ENCODE measurements at places on chromosomes 2 and 18.
A peak's percentile ranks its signal among the peaks of the same experiment; 100 is the strongest.

- no peak for DNase-seq
These were observed 111.8 kb upstream of the STON1 start for GRCh38 chr2:48417856-48418838.

DNA sequence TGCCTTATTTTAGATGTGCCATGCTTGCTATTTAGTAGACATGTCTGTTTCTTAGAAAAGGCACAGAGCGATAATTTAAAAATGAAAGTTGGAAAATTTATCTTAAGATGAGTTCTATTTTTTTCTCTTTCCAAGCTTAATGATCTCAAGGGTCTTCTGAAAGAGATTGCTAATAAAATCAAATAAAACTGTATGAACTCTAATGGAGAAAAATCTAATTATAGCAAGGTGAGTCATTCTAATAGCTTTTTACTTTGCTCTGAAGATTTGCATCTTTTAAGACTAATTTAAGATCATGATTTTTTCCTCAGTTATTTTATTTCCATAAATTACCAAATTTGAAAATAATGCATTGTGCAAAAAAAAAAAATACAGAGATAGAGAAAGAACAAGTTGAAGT lies 36.1 kb upstream of the SPP2 start:
- no peak for DNase-seq

DNA sequence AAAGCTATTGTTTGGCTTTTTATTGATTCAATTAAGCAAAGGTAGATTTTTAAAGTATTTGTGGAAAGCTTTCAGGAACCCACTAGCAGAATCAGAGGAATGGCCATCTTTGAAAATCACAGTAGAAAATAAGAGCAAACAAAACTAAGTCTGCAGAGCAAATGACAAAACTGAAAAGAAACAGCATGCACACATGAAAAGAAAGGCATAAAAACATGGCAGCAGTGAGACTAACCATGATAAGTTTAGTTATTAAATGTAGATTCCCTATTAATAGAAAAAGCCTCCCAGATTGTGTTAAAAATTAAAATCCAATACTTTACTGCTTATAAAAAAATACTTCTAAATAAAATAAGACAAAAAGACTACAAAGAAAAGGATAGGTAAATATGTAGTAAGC lies 9.1 kb upstream of the TLK1 start:
- no peak for DNase-seq

- no peak for DNase-seq
These were observed 233.3 kb downstream of the FAM210A start for GRCh38 chr18:13493079-13493478.

- DNase-seq = no peak
These were observed 8.1 kb downstream of the EMILIN2 start for GRCh38 chr18:2854875-2855274.

GRCh38 chr2:153953761-153954160 lies 82.0 kb downstream of the GALNT13 start:
- no peak for DNase-seq

- DNase-seq = no peak
These were observed 1.9 kb downstream of the YES1 start for GRCh38 chr18:809985-810642.

DNA sequence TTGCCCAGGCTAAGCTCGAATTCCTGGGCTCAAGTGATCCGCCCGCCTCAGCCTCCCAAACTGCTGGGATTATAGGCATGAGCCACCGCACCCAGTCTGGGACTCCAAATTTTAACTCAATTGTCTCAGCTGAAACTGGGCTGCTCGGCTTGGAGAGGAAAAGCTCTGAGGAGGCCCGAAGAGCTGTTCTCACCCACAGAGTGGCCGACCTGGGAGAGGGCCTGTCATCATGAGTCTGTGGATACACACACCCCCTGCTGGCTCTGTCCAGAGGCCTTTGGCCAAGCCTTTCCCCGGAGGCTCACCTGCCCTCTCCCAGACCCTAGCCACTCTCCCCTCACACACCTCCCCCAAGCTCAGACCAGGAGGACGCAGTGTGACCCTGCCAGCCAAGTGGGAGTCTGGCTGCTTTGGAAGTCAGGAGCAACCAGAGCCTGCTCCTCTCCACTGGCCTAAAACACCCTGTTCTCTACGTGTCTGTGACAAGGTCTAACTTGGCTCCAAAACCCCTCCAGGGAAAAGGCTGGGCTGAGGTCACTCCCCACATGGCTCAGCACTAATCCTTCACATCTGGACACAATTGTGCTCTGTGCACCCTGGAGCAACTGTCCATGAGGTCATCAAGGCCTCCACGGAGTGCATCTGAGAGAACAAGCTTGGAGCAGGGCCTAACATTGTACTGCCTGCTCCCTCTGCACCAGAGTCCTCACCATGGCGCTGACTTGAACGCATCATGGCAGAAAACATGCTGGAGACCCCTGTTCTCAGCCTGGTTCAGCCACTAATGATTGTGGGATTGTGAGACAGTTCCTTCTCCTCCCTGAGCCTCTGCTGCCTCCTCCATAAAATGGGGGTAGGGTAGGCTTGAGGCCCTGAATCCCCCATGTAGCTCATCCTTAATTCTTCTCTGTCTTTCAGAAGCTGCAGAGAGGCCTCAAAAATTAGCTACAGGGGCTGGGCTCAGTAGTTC lies 49.9 kb upstream of the RAB6C start:
- peak; percentile 91 for DNase-seq

DNA sequence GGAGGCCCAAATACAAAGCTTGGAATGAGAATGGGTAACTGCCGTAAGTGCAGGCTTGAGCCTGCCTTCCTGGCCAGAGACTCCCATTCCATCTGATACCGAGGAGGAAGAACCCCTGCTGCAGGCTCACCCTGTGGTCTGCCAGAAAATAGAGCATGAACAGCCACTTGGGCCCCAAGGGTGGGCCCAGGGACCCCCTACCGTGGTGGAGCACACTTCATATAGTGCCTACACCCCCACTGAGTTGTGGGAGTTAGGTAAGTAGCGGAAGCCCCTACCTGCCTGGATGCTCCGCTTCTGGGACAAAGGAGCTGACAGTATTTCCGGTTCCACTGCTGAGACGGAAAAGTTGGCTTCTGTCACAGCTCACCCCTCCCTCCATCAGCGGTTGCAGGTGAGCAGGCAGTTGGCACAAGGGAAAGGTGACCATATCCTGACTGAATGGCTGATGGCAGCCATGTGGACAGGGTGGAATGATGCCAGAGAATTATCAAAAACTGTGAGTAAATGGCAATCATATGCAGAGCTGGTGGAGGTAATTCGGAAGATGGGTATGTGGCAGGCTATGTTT lies 11.5 kb upstream of the C2orf42 start:
- DNase-seq = no peak

GRCh38 chr2:168738062-168738461 lies 64.4 kb upstream of the NOSTRIN start:
- peak; percentile 36 for DNase-seq

GRCh38 chr18:62720048-62720447 lies 4.7 kb downstream of the PHLPP1 start:
- DNase-seq = no peak

- no peak for DNase-seq
These were observed 64.0 kb downstream of the TBR1 start for GRCh38 chr2:161480123-161480522.

GRCh38 chr18:60421356-60422118 lies 49.0 kb upstream of the MC4R start:
- no peak for DNase-seq

- no peak for DNase-seq
These were observed 1067.4 kb downstream of the LRP1B start for GRCh38 chr2:141063406-141063805.

DNA sequence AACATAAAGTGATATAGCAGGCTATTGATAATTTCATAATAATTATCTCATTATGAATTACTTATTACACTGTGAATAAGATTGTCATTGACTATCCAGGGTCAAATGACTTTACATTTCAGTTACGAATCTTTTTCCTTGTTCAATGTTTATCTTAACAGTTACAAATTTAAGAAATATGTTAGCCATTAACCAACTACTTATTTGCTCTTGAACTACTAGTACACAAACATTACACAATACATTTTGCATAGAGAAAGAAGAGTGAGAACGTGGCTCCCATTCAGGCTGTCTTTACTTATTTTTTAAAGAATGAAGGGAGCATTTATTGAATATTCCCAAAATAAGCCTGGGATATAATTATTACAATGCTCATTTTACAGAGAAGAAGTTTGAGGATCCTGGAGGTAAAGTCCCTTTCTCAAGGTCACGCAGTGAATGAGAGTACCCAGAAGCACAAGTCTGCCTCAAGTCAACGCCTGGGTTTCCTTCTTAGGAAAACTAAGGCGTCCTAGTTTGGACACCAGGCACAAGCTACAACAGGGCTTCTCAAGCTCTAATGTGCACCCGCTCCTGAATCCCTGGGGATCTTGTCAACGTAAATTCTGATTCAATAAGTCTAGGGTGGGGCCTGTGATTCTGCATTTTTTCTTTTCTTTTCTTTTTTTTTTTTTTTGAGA lies 164.2 kb downstream of the FIGN start:
- no peak for DNase-seq

GRCh38 chr2:109210431-109211200 lies 81.6 kb downstream of the SH3RF3 start:
- DNase-seq = no peak

DNA sequence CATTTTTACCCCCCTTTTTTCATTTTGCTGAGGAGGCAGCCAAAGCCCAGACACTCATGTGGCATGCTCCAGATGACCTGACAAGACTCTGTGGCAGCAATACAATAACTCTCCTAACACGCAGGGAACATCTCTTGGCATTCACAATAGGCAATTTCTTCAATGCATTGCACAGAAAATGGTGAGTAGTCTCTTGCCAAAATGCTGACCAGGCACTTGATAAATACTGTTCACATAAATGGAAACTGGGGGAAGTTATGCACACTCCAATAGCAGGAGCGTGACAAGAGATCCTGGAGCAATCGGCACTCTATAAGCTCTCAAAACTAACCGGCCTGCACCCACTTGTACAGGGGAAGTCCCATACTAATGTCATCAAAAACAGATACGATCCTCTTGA lies 66.3 kb downstream of the NBAS start:
- peak; percentile 4 for DNase-seq

GRCh38 chr18:6591491-6591890 lies 138.0 kb upstream of the ARHGAP28 start:
- no peak for DNase-seq

- no peak for DNase-seq
These were observed 100.2 kb downstream of the DYNC1I2 start for GRCh38 chr2:171787333-171788072.

- no peak for DNase-seq
These were observed 49.2 kb downstream of the BCL2L11 start for GRCh38 chr2:111169924-111170323.

DNA sequence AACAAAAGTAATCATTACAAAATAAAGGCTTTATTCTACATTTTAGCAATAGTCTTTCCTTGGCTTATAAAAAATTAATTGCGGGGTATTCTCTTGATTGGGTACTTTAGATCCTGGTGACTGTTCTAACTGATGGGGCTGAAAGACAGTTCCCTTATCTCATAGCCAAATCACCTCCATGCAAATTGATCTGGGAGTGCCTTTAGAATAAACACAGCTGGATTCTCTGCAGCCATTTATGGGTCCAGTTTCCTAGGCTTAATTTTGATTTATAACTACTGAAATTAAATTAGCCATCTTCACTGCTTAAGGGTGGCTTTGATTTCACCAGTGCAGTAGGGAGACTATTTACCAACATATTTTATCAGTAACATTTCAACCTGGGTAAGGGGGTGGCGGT lies 337.1 kb downstream of the NRXN1 start:
- no peak for DNase-seq

DNA sequence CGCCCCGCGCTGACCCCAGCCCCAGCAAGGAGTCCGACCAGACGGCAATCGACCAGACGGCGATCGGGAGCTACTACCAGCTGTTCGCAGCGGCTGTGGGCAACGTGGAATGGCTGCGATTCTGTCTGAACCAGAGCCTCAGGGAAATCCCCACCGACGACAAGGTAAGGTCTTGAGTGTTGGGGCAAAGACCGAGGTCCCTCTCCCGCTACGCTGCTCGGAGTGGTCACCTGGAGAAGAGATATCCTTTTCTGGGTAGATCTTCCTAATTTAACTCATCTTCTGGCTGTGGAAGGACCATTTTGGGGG lies 704 bp downstream of the ANKRD53 start:
- DNase-seq = no peak

DNA sequence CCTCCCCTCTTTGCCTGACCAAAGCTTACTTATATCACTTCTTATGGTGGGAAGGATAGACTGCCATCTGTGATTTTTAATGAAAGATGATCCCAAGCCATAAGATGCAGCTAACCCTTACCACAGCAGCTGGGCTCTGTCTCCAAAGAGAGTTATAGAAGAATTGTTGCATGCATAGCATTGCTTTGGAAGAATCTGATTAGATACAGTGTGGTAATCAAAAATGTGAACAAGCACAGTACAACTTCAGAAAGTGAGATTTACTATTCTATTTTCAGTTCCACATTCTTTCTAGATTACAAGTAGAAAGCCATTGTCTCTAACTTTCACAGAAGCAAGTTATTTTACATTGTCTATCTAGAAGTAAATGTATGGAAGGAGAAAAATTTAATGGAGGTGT lies 129.0 kb upstream of the ACVR2A start:
- no peak for DNase-seq

DNA sequence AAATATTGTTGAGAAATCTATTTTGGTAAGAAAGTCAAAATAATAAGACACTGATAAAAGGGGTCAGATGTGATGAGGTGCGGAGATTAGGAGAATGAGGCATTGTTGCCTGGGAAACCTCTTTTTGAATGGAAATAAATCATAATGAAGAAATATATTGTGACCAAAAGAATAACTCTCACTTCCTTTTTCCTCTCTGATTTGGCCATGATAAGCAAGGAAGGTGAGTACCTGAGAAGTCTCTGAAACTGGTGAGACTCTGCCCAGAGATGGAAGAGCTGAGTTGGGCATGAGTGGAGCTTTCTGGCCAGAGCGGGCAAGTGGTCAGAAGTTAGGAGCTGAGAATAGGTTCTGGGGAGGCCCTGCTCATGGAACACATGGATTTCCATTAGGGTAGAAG lies 11.8 kb downstream of the LAMA3 start:
- no peak for DNase-seq

DNA sequence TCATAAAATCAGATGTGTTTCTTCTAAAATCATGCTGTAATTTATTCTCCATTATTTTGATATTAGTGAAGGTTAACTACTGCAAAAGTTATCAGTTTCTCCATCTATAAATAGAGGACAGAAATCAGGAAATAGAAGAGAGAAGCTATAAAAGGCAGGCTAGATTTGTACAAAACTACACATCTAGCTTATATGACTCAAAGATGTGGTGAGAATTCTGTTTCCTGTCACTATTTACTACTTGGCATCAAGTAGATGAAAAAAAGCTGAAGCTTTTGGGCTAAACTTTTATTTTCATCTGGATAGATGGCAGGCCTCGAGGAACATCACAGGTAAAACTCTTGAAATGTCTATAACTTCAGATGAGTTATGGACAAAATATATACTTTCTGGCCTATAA lies 49.8 kb upstream of the NAB1 start:
- DNase-seq = no peak

DNA sequence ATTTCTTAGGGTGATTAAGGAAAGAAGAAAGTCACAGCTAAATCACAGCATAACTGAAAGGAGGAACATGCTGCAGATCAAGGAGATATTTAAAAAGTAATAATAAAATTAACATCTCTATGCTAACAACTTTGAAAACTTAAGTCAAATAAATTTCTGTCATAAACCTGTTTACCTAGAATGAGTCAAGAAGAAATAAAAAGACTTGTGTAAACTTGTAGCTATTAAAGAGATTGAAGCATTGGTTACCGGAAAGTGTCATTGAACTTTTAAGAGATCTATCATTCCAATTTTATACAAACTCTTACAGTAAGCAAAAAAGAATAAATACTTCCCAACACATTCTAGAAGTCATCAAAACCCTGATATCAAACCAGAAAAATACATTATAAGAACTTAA lies 520.1 kb upstream of the SYT4 start:
- DNase-seq = no peak
